Activated T-helper 2 cell treated with anti-CD3 and anti-CD28 coated beads, Interferon-gamma antibody, Interleukin-2, Interleukin-4, amounts not matched to agents 10 μg/mL and 5 μg/mL and 100 μg/mL, durations not matched to agents 14 hours and 24 hours and 36 hours (primary cell): ENCODE measurements at places on chromosomes 5 and 9.
A peak's percentile ranks its signal among the peaks of the same experiment; 100 is the strongest.

GRCh38 chr9:20361229-20361628 lies 261.1 kb downstream of the MLLT3 start:
- H3K27me3 ChIP-seq: no peaks in the 10 kb centered on the region
- DNase-seq: no peak
- peaks cover 33% of the 10 kb centered on the region for H3K4me1 ChIP-seq

GRCh38 chr9:113712053-113712452 lies 164.1 kb upstream of the ZNF618 start:
- H3K36me3 ChIP-seq: no peaks in the 10 kb centered on the region
- no peak overlapping the region for H3K4me3 ChIP-seq
- no peaks in the 10 kb centered on the region for H3K4me1 ChIP-seq
- DNase-seq: no peak

DNA sequence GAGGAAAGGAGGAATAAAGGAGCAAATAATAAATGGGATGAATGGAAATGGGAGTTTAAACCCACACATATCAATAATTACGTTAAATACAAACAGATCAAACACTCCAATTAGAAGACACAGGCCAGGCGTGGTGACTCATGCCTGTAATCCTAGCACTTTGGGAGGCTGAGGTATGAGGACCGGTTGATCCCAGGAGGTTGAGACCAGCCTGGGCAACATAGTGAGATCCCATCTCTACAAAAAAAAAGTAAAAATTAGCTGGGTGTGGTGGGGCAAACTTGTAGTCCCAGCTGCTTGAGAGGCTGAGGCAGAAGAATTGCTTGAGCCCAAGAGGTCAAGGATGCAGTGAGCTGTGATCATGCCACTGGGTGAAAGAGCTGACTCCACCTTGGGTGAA lies 3.7 kb downstream of the BAAT start:
- no peak overlapping the region for H3K4me3 ChIP-seq
- no peaks in the 10 kb centered on the region for H3K27me3 ChIP-seq
- peaks cover 7% of the 10 kb centered on the region for H3K36me3 ChIP-seq
- no peak for DNase-seq

- H3K36me3 ChIP-seq: peaks cover 83% of the 10 kb centered on the region
- no peaks in the 10 kb centered on the region for H3K27me3 ChIP-seq
- no peak overlapping the region for H3K4me3 ChIP-seq
- H3K27ac ChIP-seq: peak overlapping the region; percentile 83
- DNase-seq: no peak
- peaks cover 23% of the 10 kb centered on the region for H3K4me1 ChIP-seq
Observed at GRCh38 chr9:129919841-129920240, 84.6 kb downstream of the USP20 start.
